ENCODE measurements at places on chromosomes 4 and X. TPM values are rescaled to one million over a fixed set of nuclear protein-coding genes. Genes with fewer than 3 reads are reported as not detected.

GRCh38 chrX:40055495-40055894, 42.3 kb downstream of the BCOR start:
- H3K36me3 ChIP-seq = no peaks in the 10 kb centered on the region
- no peak overlapping the region for H3K4me3 ChIP-seq
- no peaks in the 10 kb centered on the region for H3K4me1 ChIP-seq
- DNase-seq = no peak
- no peak overlapping the region for H3K27ac ChIP-seq
- no peaks in the 10 kb centered on the region for H3K27me3 ChIP-seq

- H3K36me3 ChIP-seq = no peaks in the 10 kb centered on the region
- H3K27me3 ChIP-seq = no peaks in the 10 kb centered on the region
- DNase-seq = no peak
- no peak overlapping the region for H3K4me3 ChIP-seq
- H3K27ac ChIP-seq = no peak overlapping the region
- H3K4me1 ChIP-seq = no peaks in the 10 kb centered on the region
Measured at GRCh38 chr4:143554728-143555597, 41.5 kb downstream of the SMARCA5 start.

GRCh38 chr4:16067515-16067914, 16.3 kb downstream of the PROM1 start:
- H3K27ac ChIP-seq = no peak overlapping the region
- no peak overlapping the region for H3K4me3 ChIP-seq
- no peaks in the 10 kb centered on the region for H3K36me3 ChIP-seq

The RNF175 gene
- total RNA-seq = not detected

The SSX4B gene
- not detected for total RNA-seq

Data from uterus (tissue), 4 donors.